ENCODE measurements at places on chromosomes 5 and 9. TPM values are rescaled to one million over a fixed set of nuclear protein-coding genes. Genes with fewer than 3 reads are reported as not detected.

- DNase-seq, result no peak
Observed at GRCh38 chr5:179284751-179285631, 60.3 kb downstream of the ADAMTS2 start.

- no peak for DNase-seq
Observed at GRCh38 chr9:102309379-102309778, 570.9 kb upstream of the GRIN3A start.

DNA sequence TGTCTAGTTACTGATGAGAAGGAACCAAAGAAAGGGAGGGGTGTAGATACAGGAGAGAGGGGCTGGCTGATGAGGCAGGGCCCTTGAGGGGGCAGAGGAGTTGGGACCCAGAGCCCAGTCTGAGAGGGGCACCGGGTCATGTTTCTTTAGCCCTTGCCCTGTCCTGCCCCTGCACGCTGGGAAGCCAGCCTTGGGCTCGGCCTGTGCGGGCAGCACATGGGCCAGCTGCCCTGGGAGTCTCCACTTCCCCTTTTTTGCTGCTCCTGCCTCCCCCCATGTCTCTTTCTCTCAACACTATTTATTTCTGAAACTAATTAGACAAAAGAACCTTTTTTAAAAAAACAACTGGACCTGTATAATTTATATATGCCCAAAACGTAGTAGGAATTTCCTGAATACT, 20.5 kb downstream of the MVB12B start:
- DNase-seq, result no peak

- no peak for DNase-seq
Observed at GRCh38 chr5:87210743-87211142, 56.9 kb upstream of the RASA1 start.

- no peak for DNase-seq
Observed at GRCh38 chr5:171888051-171888481, 102.4 kb downstream of the SMIM23 start.

GRCh38 chr9:297104-297972, 82.7 kb downstream of the DOCK8 start:
- peak; percentile 31 for DNase-seq

DNA sequence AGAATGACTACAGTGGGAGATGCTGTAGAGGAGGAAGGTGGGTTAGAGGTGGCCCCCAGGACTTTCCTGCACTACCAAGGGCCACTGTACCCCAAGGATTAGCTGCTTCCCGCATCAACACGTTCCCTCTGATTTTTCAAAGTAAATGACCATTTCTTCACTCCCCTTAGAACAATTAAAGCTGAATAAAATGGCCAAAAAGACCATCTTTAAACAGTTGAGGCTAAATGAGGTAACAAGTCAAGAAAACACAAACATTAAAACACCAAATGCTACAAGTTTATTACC, 740 bp upstream of the ERAP1 start:
- no peak for DNase-seq

- no peak for DNase-seq
Observed at GRCh38 chr5:10319202-10319851, 11.6 kb upstream of the CMBL start.

- DNase-seq, result no peak
Observed at GRCh38 chr5:2861605-2862004, 110.1 kb upstream of the IRX2 start.

DNA sequence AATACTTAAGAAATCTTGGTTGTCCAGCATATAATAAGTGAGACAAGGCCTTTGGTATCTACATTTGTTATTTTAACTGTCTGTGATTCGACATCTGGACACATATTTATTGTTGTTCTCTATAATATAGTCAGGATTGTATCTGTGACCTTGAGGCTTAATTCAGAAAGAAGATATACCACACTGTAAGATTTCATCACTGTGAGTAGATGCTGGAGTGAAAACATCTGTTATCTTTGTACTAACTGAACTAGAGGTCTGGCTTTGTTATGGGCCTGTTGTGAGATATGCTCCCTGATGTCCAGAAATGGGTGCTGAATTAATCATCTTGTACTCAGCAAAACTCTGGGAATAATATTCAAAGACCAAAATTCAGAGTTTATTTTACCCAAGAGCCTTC, 148.5 kb downstream of the ISOC1 start:
- no peak for DNase-seq

DNA sequence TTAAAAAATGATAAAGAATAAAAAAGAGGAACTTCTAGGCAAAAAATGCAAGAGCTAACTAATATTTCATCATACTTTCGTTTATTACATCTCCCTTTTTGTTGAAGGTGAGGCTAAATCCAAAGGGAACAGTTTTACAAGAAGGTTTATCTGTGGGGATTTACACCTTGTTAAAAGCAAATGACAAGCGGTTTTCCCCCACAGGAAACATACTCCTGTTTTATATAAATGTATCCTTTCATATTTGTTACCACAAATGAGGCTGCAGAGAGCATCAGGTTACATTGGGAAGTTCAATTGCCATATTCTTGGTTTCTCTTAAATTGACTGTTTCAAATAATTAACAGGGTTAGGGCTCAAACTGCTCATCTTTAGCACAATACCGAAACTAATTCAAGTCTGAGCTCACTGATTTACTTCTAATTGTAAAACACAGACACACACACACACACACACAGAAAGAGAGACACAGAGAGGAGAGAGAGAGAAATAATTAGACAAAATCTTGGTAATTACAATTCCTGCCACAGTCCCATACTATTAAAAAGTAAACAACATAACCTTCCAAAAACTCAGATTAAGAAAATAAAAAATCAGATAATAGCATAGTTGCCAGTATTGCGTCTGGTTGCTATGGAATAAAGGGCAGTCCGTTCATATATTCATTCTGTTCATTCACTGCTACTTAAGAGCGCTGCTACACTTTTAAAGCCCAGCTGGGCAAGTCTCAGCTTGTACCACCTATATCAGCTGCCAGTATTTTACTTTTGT, 17.1 kb downstream of the RFX3 start:
- DNase-seq, result no peak

DNA sequence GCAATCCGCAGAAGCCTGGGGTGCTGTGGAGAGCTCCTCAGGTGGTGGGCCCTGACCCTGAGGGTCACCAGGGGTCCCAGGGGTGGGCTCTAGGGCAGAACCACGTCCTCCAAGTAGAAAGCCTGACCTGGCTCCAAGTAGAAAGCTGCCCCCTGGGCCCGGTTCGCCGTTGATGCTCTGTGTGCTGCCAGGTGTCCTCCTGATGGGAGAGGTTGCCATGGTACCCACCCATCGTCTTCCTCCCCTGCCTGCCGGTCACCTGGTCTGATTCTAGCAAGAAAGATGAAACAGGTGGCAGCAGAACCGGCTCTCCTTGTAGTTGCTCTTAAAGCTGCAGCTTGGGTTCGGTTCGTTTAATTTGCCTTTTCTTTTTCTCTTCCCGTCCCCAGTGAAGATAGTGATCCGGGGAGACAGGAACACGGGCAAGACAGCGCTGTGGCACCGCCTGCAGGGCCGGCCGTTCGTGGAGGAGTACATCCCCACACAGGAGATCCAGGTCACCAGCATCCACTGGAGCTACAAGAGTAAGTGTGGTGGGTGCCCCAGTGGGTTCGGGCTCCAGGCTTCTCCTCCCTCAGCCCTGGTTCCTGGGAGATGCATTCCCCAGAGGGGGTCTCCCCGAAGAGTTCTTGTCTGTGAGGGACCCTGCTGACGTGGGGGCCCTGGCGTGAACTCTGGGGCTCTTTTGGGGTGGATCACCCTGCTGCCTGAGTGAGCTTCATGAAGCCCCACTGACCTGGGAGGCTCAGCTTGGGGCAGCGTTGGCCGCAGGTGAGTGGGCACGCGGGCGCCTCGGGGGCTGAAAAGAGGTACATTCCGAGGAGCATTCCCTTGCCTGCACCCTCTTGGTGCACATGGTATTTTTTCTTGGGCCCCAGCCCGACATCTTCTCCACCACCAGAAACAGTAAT, 15.6 kb downstream of the RABL6 start:
- DNase-seq, result no peak

DNA sequence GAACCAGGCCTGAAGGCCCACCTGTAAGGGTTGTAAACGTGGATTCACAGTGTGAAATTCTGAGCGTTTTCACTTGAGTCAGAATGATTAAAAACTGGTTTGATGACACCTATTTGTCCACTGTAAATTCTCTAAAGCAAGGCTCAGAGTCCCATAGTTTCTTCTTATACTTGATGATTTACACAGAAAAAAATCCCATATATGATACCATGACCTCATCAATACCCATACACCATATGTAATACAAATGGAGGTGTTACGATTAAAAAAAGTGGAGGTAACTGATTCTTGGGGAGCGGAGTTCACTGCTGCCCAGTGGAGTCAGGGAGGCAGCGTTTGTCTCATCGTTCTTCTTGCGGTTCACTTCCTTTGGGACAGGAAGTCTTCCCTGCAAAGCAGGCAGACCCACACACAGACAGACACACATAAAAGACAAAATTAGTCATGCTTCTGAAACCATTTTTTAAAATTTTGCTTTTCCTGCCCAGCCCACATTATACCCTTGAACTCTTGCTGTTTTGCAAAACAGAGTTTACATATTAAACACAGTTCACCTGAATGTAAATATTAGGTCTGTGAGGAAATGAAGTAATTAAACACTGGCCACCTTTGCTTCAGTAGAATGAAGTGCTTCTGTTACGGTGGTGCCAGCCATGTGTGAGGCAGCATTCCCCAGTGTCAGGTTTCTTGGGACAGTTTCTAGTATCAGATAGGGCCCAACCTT, 26.2 kb downstream of the NREP start:
- DNase-seq, result no peak

DNA sequence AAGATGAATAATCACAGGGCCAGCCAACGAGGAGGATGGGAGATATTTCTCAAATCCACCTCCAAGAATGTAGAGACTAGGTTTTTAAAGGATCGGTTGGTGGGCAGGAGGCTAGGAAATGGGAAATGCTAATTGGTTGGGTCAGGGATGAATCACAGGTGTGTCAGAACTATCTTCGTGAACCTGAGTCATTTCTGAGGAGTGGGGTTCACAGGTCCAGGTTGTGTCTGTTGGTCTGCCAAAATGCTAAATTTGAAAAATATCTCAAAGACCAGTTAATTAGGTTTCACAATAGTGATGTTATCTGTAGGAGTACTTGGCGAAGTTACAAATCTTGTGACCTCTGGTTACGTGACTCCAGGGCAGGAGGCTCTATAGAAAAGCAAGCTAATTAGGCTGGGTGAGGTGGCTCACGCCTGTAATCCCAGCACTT, 2.6 kb upstream of the PLAA start:
- DNase-seq, result no peak

DNA sequence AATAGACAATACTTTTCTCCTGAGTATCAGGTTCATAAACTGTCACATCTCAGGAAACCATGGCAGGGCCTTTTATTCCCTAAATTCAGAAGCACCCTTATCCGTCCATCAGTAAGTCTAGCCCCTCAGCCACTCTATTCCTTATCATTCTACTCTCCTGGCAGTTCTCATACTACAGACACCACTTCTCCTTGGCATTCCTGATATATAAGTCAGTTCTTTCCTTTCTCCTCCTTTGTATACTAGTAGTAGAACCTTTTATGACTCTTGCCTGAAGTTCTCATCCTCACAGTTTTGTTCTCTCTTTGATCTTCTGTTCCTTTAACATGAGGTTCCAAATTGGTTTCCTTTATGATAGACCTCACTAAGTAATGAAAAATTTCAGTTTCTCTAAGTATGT, 29.3 kb downstream of the GRAMD2B start:
- DNase-seq, result no peak

- no peak for DNase-seq
Observed at GRCh38 chr5:2531318-2531717, 220.2 kb downstream of the IRX2 start.

DNA sequence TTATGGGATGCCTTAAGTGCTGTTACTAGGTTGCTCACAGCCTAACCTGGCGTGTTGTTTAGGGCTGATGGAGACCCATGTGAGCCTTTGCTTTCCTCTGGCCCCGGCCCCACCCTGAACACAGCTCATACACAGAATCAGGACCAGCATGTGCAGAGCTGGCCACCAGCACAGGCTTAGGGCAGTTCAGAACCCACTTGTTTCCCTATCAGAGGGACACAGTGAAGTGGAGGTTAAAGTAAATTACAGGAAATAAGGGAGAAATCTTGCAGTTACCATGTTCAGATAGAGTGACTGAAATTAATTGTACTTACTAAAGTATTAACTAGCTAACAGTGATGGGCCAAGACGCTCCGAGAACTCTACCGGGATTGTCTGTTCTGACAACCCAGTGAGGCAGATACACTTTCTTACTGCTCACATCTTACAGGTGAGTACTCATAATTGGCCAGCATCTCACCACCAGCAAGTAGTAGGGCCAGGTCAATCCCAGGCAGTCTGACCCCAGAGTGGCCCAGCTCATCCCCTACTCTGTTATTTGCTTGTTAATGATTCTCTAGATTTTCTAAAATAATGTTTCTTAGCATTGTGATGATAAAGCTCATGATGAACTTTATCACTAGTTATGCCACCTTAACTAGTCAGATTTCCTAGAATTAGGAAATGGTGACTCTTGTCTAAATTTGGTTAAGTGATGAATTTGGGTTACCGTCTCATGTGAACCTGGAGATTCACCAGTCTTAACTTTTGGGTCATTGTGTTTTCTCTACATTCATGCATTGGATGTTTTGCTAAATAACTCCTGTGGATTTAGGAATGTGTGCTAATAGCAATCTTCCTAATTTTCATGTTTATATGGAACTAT, 15.4 kb downstream of the CCT5 start:
- no peak for DNase-seq

- peak; percentile 38 for DNase-seq
Observed at GRCh38 chr5:78509884-78510769, 138.4 kb downstream of the LHFPL2 start.

GRCh38 chr5:67619636-67620035, 423.0 kb upstream of the CD180 start:
- DNase-seq, result no peak

DNA sequence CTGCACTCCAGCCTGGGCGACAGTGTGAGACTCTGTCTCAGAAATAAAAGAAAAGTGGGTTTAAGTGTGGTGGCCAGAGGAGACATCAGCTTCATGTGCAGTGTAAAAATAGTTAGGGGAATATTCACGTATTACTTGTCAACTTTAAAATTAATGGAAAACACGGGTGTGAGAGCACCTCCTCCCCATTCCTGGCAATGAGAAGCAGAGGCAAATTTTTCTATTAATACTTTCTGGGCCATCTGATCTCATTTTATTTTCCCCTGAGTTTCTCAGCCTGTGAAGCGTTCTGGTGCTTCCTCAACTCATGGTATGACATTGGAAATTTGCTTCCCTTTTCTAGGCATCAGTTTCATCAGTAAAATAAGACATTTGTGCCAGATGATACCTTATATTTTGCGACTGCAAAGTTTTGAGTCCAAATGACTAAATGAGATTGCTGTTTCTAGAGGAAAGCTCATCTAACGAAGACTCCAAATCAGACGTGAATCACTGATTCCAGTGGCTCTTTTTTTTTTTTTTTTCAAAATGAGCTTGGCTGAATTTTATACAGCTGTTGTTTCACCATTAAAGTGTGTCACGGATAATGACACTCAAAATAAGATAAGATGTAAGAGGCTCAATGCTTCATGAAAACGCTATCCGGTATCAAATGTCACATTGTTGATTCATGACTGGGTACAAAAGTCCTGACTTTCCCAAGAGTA, 104.6 kb downstream of the MSX2 start:
- DNase-seq, result no peak

The ZNF366 gene
- not detected for total RNA-seq

The MPDZ gene
- not detected for total RNA-seq

The MEGF10 gene
- total RNA-seq, result not detected

The STING1 gene
- 98.6 TPM for total RNA-seq

The PCDHB5 gene
- not detected for total RNA-seq

The ZNF608 gene
- total RNA-seq, result 0.05 TPM

The CDX1 gene
- total RNA-seq, result not detected
